Smooth muscle cell of the brain vasculature (primary cell): ENCODE measurements at places on chromosomes 5 and 9.

DNA sequence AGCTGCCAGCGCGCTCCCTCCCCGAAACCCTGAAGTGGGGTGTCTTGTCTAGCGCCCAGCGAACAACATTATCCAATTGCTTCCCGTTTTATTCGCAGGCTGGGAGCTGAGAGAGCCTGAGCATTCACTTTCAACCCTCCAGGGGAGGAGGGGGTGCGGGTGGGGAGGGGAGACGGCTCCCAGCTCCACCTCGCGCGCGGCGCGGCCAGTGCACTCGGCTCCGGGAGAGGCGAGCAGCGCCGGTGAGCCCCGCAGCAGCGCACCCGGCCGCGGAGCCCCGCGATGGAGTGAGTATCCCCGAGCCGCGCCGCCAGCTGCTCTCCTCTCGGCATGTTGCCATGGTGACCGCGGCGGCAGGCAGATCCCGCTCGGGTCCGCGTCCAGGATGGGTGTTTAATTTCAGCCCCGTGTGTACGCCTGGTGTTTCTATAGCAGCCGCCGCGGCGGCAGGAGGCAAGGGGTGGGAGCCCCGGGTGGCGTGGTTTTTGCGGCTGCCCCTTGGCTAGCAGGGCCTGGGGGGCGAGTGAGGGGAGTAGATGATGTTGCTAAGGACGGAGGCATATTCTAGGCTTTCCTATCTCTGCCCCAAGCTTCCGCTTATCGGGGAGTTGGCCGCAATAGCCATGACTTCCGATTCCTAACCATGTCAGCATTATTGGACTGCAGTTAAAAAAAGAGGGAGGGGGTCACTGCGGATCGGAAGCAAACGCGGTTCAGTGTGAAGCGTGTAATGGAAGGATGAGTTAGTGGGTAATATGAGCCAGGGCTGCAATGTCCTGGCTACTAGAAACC lies 139.2 kb upstream of the PALM2AKAP2 start:
- no peak for DNase-seq

GRCh38 chr5:67010684-67011409 lies 185.8 kb downstream of the CD180 start:
- no peak for DNase-seq

GRCh38 chr5:55986931-55987330 lies 7.8 kb downstream of the IL6ST start:
- DNase-seq = no peak

DNA sequence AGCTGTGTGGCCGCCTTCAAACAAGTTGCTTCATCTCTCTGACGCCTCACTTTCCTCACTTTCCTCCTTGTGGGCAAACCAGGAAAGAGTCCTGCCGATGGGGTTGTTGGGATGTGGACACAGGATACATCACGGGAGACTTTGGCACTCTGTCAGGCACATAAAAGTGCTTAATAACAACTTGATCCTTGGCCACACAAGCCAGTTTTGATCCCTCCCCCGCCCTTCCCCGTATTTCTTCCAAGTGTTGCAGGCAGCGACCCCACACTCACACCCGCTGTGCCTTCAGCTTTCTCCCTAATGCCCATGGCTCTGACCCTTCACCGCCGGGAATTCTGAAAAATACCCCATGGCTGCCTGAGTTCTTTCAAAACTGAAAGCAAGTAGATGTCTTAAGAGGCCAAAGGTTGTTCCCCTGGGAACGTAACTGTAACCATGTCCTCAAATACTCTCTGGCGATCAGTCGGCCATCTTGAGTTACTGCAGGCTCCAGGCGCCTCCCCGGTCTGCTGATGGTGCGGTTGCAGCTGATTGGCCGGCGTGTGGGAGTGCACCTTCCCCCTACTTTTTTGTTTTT lies 59.8 kb downstream of the ARHGEF37 start:
- DNase-seq = no peak

DNA sequence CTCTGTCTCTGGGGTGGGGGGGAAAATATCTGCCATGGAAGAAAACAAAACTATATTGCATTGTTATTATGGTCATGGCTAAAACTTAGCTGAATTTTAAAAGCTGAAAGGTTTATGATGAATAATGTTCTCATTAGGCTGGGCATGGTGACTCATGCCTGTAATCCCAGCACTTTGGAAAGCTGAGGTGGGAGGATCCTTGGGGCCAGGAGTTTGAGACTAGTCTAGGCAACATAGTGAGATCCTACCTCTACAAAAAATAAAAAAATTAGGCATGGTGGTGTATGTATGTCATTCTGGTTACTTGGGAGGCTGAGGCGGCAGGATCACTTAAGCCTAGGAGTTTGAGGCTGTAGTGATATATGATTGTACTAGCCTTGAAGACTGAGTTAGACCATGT lies 44.5 kb downstream of the IPO11 start:
- DNase-seq = no peak

- DNase-seq = no peak
Observed at GRCh38 chr5:154370119-154370518, 75.7 kb upstream of the SAP30L start.

GRCh38 chr5:44099643-44100042 lies 289.6 kb downstream of the FGF10 start:
- DNase-seq = no peak

- DNase-seq = no peak
Observed at GRCh38 chr5:179375831-179376365, 30.6 kb upstream of the ADAMTS2 start.

- DNase-seq = no peak
Observed at GRCh38 chr5:170028124-170028523, 47.8 kb upstream of the INSYN2B start.

GRCh38 chr9:127585161-127585819 lies 26.8 kb upstream of the STXBP1 start:
- no peak for DNase-seq

DNA sequence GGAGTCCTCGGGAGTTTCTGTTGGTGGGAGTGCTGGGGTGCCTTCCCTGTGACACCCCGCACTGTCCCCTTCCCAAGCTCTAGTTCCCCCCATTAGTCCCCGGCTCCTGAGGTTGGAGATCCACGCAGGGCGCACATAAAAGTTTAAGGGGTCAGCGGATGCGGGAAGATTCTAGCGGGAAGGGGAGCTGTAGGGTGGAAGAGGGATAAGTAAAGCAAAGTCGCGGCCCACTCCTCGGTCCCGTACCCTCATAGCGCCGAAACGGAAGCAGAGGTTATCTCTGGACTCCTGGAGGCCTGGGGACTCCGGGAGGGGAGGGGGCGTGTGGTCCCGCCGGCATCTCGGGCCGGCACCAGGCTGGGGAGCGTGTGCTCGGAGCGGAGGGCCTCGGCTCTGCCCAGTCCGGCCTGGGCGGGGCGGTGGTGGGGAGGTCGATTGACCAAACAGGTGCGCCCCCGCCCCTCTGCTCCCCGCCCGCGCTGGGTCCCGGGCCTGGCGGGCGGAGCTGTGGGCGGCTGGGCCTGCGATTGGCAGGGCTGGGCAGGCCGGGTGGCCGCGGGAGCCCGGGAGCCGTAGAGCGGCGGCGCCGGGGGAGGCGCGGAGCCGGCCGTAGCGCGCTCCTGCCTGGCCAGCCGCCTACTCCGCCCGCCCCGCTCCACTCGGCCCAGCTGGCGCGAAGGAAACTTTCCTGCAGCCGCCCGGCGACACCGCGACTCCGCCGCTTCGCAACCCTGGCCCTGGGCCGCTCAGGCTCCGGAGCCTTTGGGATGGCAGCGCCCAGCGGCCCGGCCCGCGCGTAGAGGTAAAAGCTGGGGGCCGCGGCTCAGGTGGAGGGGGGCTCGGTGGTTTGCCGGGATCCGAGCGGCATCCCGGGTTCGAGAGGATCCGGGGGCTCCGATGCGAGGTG lies 52.2 kb upstream of the DAB2IP start:
- DNase-seq = no peak

- DNase-seq = no peak
Observed at GRCh38 chr9:116574027-116574679, 113.0 kb upstream of the TRIM32 start.

- no peak for DNase-seq
Observed at GRCh38 chr9:13832446-13832845, 481.5 kb downstream of the NFIB start.

DNA sequence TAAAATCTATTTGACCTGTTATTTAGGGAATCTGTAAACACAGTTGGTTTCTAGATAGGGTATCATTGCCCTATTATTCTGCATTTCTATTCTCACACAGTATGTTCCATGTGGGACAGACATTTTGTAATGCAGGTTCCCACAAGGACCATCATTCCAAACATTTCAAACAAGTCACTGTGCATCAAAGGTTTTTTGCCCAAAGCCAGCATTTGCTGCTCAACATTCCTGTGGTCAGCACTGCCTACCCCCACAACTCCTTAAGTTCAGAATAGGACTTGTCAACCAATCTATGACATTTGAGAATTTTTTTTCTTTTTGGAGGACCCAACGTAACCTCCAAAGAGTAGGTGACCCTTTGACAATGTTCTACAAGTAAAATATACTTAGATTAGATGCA lies 95.7 kb downstream of the LPAR1 start:
- DNase-seq = no peak

- no peak for DNase-seq
Observed at GRCh38 chr5:115532517-115532916, 12.1 kb downstream of the FEM1C start.

DNA sequence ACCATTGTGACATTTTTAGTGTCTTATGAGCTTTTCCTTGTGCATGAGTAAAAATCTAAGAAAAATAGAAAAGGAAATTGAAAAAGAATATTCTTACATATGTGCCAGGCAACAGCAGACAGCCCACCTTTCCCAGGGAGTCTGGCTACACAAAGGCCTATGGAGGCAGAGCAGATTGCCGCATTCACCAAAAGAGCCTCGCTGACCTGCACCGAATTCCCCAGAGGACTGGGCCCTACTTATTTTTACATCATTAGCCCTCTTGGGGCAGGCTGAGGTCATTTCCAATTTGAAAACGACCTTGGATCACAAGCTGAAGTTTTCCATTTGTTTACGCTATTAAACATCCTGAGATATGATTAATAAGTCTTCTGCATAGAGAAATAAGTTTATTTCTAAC lies 66.2 kb upstream of the WDR41 start:
- DNase-seq = no peak

GRCh38 chr5:166505067-166505466 lies 1786.4 kb upstream of the WWC1 start:
- DNase-seq = no peak

GRCh38 chr5:122447072-122447471 lies 135.0 kb downstream of the SNCAIP start:
- DNase-seq = no peak

DNA sequence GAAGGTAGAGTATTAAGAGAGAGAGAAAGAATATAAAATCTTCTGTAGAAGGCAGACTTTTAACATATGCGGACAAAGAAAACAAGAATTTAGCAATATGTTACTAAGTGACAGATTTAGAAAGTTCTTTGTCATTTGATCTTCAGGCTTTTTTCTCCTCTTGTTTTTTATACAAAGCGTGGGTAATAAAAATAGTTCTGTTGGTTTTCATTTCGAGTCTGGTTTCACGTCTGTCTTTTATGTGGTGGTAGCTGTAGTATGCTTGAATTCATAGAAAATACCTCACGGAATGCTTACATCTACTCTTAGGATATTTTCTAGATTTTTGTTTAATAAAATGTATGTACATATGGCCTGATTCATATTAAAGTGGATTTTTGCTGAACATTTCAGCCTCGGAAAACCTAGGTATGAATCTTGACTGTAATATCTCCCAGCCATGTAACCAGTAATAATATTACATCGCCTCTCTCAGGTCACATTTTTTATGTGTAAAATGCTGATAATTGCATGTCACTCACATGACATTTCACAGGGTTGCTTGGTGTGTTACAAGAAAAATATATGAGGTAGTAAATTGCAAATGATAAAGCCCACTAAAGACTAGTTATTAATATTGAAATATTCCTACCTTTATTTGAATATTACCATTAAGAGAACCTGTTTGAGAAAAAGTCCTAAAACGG lies 72.5 kb upstream of the TAF11L2 start:
- no peak for DNase-seq

- DNase-seq = no peak
Observed at GRCh38 chr5:168947212-168947868, 353.6 kb downstream of the SLIT3 start.

DNA sequence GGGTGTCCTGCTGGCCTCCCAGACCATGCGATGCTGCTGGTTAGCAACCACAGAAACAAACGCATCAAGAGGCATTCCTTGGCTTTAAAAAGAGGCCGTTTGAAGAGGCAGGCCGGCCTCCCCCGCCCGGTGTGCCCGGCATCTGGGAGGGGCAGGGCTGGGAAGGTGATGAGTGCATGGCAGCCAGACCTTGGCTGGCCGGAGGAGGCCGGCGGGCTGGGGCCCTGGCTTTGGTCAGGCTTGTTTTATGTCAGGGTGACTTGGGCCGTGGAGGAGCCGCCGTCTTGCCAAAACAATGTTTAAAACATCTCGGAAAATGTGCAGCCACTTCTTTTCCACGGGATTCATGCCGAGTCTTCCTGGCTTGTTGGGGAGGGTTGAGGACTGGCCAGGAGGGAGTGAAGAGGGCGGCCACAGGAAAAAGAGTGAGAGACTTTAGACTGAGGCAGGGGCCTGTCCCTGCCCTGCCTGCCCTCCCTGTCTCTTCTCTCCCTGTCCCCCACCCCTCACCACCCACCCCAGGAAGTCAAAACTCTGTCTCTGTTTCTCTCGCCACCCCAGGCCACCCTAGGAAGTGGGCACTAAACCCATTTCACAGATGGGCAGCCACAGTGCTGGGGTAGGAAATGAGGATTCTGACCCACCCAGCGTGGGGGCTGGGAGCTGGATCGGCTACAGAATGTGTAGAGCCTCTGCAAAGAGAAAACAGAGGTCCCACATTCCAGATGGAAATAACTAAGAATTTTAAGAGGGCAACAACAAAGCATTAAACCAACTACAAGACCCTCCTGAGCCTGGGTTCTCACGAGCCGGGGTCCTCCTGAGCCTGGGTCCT lies 143.0 kb downstream of the RXRA start:
- no peak for DNase-seq

GRCh38 chr5:98865690-98866089 lies 63.1 kb downstream of the CHD1 start:
- DNase-seq = no peak

DNA sequence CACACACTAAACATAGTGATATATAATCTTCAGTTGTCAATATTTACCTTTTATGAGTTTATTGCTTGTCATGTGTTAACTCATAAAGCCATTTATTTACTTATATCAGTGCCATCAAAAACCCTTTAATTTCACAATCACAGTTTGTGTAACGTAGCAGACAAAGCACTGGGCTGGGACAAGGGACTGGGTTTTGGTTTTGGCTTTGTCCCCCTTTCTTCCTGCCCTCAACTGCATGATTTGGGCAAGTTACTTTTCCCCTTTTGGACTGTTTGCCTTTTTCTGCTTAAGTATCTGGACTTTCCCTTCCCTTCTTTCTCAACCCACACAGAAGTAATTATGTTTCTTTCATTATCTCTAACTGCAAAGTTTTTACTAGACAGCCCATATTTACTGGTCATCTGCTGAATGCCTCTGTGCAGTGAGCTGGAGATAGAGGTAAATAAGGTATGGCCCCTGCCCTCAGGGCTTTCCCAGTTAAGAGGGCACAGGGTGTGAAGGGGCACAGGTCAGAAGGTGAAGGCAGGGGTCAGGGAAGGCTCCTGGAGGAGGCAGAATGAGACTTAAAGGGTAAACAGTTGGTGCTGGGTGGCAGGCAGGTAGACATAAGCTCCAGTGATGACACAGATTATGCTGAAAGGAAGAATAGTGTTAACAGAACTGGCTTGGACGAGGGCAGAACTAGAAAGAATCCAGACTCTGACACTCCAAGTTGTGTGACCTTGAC lies 14.8 kb upstream of the NR3C1 start:
- no peak for DNase-seq
